ENCODE measurements at places on chromosomes 7 and 10. TPM values are rescaled to one million over a fixed set of nuclear protein-coding genes. Genes with fewer than 3 reads are reported as not detected.

TMEM229A gene
- not detected for total RNA-seq

GRCh38 chr7:55792048-55792447, 70.5 kb downstream of the SEPTIN14 start:
- peaks cover 5% of the 10 kb centered on the region for H3K4me1 ChIP-seq
- H3K36me3 ChIP-seq: no peaks in the 10 kb centered on the region
- no peak overlapping the region for H3K4me3 ChIP-seq
- no peak overlapping the region for H3K27ac ChIP-seq

KIF11 gene
- total RNA-seq: 25.5 TPM

TFR2 gene
- not detected for total RNA-seq

- no peak overlapping the region for H3K27ac ChIP-seq
- no peak overlapping the region for H3K4me3 ChIP-seq
- H3K4me1 ChIP-seq: no peaks in the 10 kb centered on the region
- H3K36me3 ChIP-seq: peaks cover 10% of the 10 kb centered on the region
- DNase-seq: no peak
Observed at GRCh38 chr10:11853468-11853867, 30.3 kb downstream of the PROSER2 start.

DNA sequence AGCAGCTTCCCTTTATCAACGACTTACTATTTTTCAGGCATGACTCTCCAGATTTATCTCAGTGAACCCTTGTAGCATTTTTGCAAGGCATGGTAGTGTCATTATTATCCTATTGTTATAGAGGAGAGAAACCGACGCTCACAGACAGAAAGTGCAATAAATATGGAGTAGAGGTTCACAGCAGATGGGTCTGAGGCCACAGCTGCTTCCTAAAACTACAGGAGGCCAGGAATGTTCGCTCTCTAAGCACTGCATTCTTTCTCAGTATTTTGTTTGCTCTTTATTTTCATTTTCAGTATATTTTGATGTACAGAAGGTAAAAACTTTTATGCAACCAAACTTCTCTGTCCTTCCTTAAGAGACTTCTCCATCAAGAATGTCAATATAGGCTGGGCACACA, 4.5 kb upstream of the AEBP1 start:
- H3K36me3 ChIP-seq: no peaks in the 10 kb centered on the region
- H3K4me1 ChIP-seq: no peaks in the 10 kb centered on the region
- no peaks in the 10 kb centered on the region for H3K27me3 ChIP-seq
- H3K4me3 ChIP-seq: no peak overlapping the region

DNA sequence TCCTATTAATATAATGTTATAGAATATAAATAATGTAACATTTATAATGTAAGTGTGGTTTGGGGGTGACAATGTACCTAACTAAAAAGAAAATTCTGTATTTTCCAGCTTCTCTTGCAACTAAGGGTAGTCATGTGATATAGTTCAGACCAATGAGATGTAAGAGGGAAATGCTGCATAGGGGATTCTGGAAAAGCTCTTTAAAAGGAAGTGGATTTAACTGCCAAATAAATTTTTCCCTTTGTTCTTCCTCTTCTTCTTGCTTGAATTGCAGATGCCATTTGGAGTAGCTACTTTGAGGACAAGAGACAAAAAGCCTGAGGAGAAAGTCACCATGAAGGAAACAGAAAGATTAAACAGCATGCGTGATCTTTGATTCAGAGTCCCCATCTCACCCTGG, 194.3 kb downstream of the PTEN start:
- H3K4me1 ChIP-seq: no peaks in the 10 kb centered on the region
- no peak overlapping the region for H3K27ac ChIP-seq
- no peak for DNase-seq

MRLN gene
- not detected for total RNA-seq

Data from PC-3 (cell line).